Parietal lobe (tissue), 2 donors: ENCODE measurements at places on chromosomes 11 and 22. TPM values are rescaled to one million over a fixed set of nuclear protein-coding genes. Genes with fewer than 3 reads are reported as not detected.

The IGF2 gene
- 3.1 TPM for total RNA-seq

The PDGFB gene
- total RNA-seq, result 1.6 TPM

The NPTXR gene
- total RNA-seq, result 24.4 TPM

The PACSIN3 gene
- total RNA-seq, result 3.4 TPM

The C11orf16 gene
- total RNA-seq, result not detected

The CDC42EP2 gene
- 9.4 TPM for total RNA-seq

The LMO1 gene
- 3.1 TPM for total RNA-seq

The TMEM45B gene
- total RNA-seq, result 0.94 TPM

The MRGPRX4 gene
- not detected for total RNA-seq
